HepG2 (cell line): ENCODE measurements at places on chromosomes 1 and 21.
A peak's percentile ranks its signal among the peaks of the same experiment; 100 is the strongest.

DNA sequence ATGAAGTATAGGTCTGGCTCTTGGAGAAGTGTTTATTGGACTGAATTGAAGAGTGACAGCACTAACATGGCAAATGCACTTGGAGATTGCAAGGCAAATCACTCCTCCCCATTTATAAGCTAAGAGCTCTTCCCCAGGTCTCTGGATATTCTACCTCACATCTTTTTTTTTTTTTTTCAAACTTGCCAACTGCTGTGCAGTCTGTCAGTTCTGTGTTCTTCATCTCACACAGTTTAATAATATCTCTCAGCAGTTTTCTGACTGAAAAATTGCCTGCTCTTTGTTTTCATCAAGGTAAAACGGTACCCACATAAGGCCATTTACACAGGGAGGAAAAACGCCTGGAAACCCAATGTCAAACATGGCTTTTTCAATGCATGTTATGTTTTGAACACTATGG, 186.1 kb upstream of the B3GALT2 start:
- no peak overlapping the region for H3K27ac ChIP-seq
- no peaks in the 10 kb centered on the region for H3K36me3 ChIP-seq
- no peaks in the 10 kb centered on the region for H3K27me3 ChIP-seq

DNA sequence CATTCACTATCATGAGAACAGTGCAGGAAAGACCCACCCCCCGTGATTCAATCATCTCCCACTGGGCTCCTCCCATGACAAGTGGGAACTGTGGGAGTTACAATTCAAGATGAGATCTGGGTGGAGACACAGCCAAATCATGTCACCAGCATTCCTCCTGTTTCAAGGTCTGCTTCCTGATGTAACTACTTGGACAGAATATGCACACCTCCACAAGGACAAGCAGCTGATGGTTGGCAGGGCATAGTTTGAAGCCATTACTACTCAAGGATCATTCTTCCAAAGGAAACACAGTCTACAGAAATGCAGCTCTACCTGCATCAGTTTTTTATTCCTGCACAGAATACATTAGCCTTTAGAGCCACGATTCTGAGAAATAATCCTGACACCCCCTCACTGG, 28.5 kb upstream of the RNF2 start:
- no peak overlapping the region for H3K27ac ChIP-seq

DNA sequence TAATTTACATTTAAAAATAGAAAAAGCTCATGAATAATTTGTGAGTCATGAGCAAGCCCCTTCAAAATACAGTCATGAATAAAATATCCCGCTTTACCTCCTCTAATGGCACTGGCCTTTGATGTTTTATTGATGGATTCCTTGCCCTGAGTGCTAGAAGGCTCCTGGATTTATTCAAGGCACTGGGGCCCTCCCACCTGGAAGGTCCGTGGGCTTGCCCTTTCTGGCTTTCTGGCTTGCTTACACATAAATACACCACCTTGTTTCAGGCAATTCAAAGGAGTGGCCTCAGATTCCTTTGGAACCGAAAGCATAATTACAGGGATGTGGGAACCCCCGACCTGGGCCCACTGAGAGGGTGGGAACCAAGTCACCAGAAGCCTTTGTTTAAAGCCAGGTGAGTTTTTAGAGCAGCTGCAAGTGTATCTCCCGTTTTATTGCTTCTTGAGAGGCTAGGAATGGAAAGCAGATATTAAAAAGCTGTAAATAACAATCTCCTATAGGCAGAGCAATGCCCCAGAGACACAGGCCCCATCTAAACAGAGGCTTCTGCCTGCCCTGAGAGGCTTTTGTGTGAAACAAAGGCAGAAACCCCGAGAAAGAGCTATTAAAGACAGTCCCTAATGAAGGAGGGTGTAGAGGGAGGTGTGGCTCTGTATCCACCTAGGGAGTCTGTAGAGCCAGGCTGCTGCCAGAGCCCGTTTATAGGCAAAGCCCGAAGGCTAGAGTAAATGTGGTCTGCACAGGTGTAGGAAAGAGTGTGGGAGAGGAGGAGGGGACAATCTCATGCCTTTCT, 126.4 kb downstream of the FAM78B start:
- H3K27ac ChIP-seq: no peak overlapping the region
- no peak overlapping the region for H3K4me3 ChIP-seq
- no peaks in the 10 kb centered on the region for H3K27me3 ChIP-seq
- no peak for DNase-seq
- H3K36me3 ChIP-seq: no peaks in the 10 kb centered on the region

DNA sequence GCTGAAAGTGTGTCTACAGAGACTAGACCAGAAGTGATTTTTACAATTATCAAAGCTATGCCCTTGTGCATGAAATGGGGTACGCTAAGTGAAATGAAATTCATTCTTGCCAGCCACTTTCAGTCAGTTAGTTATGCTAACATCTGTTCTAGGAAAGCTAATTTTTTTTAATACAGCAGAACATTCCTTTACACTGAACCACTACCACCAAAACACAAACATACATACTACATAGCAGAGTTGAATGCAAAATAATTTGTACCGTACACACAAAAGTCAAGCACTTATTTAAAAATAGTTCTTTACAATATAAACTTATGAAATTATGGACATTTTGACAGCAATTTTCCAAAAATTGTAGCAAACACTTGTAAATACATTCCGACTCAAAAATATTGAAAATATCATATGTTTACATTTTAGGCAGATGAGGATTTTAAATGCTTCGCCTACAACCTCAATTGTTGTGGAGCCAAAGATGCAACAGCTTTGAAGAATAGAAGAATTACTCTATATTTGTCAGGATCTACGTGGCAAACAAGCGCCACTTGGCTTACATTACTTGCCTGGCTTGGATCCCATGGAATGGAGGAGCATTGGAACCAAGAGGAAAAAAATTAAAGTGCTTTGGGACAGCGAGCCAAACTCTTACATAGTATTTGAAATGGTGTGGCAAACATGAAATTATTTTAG, 30.6 kb downstream of the WLS start:
- H3K36me3 ChIP-seq: no peaks in the 10 kb centered on the region
- no peak for DNase-seq
- peaks cover 17% of the 10 kb centered on the region for H3K4me1 ChIP-seq
- H3K27ac ChIP-seq: no peak overlapping the region
- no peaks in the 10 kb centered on the region for H3K27me3 ChIP-seq

DNA sequence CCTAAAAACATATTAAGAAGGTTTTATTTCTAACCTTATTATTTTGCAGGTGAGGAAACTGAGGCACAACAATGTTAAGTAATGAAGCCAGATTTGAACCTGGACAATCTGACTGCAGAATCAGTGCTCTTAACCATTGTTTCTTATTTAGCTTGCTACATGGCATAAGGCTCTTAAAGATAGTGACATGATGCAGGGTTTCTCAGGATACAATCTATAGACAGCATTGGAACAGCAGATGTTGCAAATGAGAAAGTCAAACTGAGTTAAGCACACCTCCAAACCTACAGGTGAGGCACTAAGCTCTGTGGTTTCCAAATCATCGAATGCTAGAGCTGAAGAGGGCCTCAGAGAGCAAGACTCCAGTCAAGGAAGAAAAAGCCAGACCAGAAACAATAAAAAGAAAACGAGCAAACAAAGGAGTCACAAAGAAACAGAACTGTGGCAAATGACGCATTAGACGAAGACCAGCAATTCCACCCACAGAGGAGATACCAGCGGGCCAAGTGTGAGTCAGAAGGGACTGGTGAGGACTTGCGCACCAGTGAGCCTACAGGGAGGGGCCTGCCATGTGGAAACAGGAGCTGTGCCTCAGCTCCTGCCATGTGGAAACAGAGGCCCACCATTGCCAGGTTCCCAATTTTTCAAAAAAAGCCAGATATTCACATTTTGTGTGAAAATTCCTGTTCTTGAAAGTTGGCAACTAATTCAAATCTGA, 14.4 kb downstream of the CD58 start:
- no peak overlapping the region for H3K27ac ChIP-seq
- no peaks in the 10 kb centered on the region for H3K36me3 ChIP-seq
- no peak for DNase-seq
- H3K4me1 ChIP-seq: no peaks in the 10 kb centered on the region
- no peak overlapping the region for H3K4me3 ChIP-seq
- H3K27me3 ChIP-seq: no peaks in the 10 kb centered on the region

GRCh38 chr1:109901524-109902145, 9.0 kb upstream of the CSF1 start:
- H3K27me3 ChIP-seq: no peaks in the 10 kb centered on the region; the same call in 1 of the 2 replicates
- no peak overlapping the region for H3K4me3 ChIP-seq
- H3K27ac ChIP-seq: no peak overlapping the region
- peak; percentile 77 for DNase-seq
- peaks cover 91% of the 10 kb centered on the region for H3K4me1 ChIP-seq
- no peaks in the 10 kb centered on the region for H3K36me3 ChIP-seq

- no peak overlapping the region for H3K4me3 ChIP-seq
- no peaks in the 10 kb centered on the region for H3K27me3 ChIP-seq
- DNase-seq: peak; percentile 80
- peak overlapping the region; percentile 64 for H3K27ac ChIP-seq
- H3K36me3 ChIP-seq: no peaks in the 10 kb centered on the region; the same call in 2 of the 3 replicates
- H3K4me1 ChIP-seq: peaks cover 78% of the 10 kb centered on the region
These were observed 17.9 kb downstream of the CAPZA1 start for GRCh38 chr1:112637254-112638109.

- no peaks in the 10 kb centered on the region for H3K4me1 ChIP-seq
- H3K36me3 ChIP-seq: no peaks in the 10 kb centered on the region
- no peak overlapping the region for H3K4me3 ChIP-seq
- DNase-seq: no peak
- H3K27ac ChIP-seq: no peak overlapping the region
These were observed 50.3 kb downstream of the SYT2 start for GRCh38 chr1:202659974-202660373.

- H3K36me3 ChIP-seq: no peaks in the 10 kb centered on the region
- no peak overlapping the region for H3K4me3 ChIP-seq
- no peaks in the 10 kb centered on the region for H3K4me1 ChIP-seq
- no peak for DNase-seq
- no peak overlapping the region for H3K27ac ChIP-seq
- H3K27me3 ChIP-seq: peaks cover 13% of the 10 kb centered on the region; the same call in 2 of the 3 replicates
These were observed 12.5 kb downstream of the ADAM30 start for GRCh38 chr1:119883826-119884225.

DNA sequence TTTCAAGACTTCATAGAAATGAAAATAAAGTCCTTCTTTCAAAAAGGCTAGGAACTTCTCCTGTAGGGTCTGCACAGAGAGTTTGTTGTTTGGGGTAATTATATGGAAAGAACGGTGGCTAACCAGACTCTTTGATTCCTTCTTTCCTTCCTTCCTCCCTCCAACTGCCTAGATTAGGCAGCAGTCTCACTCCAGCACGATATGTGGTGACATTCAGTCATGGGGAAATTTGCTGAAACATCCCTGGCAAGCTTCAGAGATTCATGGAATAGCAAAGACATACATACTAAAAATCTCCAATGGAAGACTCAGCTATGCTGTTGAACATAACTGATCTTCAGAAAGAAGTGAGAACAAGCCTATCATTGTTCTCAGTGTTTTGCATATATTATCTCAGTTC, 4.3 kb downstream of the NTMT2 start:
- no peak overlapping the region for H3K4me3 ChIP-seq
- no peaks in the 10 kb centered on the region for H3K36me3 ChIP-seq
- H3K27ac ChIP-seq: no peak overlapping the region
- H3K4me1 ChIP-seq: no peaks in the 10 kb centered on the region

- no peaks in the 10 kb centered on the region for H3K36me3 ChIP-seq
- no peak overlapping the region for H3K4me3 ChIP-seq
- no peak for DNase-seq
- H3K4me1 ChIP-seq: no peaks in the 10 kb centered on the region
These were observed 38.8 kb downstream of the PDPN start for GRCh38 chr1:13622446-13622845.

DNA sequence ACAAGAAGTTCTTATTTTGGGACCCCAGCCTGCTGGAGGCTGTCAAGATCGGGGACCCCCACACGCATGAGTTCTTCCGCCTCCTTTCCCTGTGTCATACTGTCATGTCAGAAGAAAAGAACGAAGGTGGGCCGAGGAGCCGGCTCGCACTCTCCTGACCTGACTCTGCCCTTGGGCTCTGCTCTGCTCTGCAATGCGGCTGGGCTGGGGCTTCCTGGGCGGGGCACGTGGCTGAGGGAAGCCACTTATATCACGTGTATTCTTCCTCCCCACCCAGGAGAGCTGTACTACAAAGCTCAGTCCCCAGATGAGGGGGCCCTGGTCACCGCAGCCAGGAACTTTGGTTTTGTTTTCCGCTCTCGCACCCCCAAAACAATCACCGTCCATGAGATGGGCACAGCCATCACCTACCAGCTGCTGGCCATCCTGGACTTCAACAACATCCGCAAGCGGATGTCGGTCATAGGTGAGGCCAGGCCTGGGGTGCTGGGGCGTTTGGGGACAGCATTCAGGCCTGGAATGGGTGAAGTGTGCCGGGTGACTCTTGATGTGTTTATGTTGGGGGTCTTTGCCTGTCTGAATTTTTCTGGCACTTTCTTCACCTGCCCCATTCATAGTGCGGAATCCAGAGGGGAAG, 17.6 kb downstream of the ATP8B2 start:
- H3K36me3 ChIP-seq: peaks cover 72% of the 10 kb centered on the region
- no peak overlapping the region for H3K27ac ChIP-seq
- H3K27me3 ChIP-seq: no peaks in the 10 kb centered on the region
- H3K4me1 ChIP-seq: no peaks in the 10 kb centered on the region

DNA sequence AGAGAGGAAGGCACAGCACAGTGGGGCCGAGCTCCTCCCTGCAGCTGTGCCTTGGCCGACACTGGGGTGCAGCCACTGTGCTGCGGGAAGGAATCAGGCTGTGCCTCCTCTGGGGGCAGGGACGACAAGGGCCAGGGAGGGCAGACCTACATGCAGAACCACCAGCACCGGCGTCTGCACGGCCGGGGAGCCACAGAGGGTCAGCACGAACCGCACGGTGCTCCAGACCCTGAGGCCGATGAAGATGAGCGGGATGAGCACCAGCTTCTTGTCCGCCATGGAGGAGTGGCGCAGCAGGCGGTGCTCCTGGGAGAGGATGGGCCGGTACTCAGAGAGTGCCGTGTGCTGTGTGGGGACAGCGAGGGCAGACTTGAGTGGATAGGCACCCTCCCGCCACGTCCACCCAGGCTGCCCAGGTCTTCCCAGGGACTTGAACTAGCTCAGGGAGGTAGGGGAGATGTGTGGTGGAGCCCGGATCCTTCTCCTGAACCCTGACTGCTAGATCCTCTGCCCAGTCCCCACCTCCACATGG, 23.5 kb downstream of the GPR157 start:
- H3K36me3 ChIP-seq: peaks cover 13% of the 10 kb centered on the region
- H3K4me1 ChIP-seq: peaks cover 17% of the 10 kb centered on the region
- no peaks in the 10 kb centered on the region for H3K27me3 ChIP-seq
- H3K4me3 ChIP-seq: no peak overlapping the region
- DNase-seq: no peak

- H3K36me3 ChIP-seq: no peaks in the 10 kb centered on the region
- H3K27me3 ChIP-seq: no peaks in the 10 kb centered on the region; the same call in 2 of the 3 replicates
- DNase-seq: no peak
- no peak overlapping the region for H3K4me3 ChIP-seq
These were observed 5.9 kb upstream of the BRWD1 start for GRCh38 chr21:39319251-39319756.
